ENCODE measurements at places on chromosomes 16 and 17.

DNA sequence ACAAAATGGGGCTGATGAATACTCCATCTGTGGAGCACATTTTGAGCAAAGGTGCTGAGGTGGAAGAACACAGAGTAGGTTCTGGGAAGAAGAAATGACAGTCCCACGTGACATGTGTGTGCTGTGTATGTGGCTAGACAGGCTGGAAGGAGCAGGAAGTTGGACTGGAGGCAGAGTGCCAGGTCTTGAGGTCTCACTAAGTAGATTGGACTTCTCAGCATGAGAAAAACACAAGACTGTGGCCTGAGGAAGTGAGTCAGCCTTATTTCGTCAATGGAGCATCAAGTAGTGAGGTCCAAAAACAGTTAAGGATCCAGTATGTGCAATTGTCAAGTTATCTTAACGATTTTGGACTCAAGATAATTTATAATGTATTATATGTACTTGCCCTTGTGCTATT lies 736.5 kb downstream of the KCNJ2 start:
- DNase-seq, result no peak

GRCh38 chr17:80504686-80505413 lies 28.4 kb upstream of the NPTX1 start:
- no peak for DNase-seq

DNA sequence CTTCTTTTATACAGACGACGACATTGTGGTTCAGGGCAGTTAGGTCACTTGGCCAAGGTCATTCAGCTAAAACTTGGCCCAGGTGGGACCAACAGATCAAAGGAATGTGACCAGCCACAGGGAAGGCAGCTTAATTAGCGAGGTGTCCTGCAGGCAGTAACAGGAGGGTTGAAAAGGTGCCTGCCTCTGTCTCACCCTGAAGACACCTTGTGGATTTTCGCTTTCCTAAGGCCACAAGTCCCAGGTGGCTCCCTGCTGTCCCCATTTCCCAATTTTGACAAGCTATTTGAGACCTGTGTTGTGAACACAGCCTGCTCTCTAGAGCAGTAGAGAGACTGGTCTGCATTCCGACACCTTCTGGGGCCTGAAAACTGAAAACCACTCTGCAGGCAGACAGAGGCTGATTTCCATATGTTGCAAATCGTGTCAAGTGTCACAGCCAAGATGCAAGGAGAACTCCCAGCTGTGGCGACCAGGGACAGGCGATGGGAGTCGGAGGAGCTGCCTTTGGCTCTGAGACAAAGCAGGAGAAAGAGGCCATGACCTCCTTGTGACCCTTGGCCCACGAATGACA lies 593.1 kb upstream of the CDH5 start:
- DNase-seq, result no peak

GRCh38 chr16:3564130-3564888 lies 12.9 kb downstream of the NLRC3 start:
- DNase-seq, result no peak

GRCh38 chr17:10729334-10730193 lies at the start of gene TMEM220:
TSS of gene TMEM220 (minus strand) at chr17:10730023. CDS start at chr17:10729851, 172 bp downstream.
- DNase-seq, result no peak

GRCh38 chr16:50303041-50303604 lies 36.8 kb downstream of the ADCY7 start:
- no peak for DNase-seq

DNA sequence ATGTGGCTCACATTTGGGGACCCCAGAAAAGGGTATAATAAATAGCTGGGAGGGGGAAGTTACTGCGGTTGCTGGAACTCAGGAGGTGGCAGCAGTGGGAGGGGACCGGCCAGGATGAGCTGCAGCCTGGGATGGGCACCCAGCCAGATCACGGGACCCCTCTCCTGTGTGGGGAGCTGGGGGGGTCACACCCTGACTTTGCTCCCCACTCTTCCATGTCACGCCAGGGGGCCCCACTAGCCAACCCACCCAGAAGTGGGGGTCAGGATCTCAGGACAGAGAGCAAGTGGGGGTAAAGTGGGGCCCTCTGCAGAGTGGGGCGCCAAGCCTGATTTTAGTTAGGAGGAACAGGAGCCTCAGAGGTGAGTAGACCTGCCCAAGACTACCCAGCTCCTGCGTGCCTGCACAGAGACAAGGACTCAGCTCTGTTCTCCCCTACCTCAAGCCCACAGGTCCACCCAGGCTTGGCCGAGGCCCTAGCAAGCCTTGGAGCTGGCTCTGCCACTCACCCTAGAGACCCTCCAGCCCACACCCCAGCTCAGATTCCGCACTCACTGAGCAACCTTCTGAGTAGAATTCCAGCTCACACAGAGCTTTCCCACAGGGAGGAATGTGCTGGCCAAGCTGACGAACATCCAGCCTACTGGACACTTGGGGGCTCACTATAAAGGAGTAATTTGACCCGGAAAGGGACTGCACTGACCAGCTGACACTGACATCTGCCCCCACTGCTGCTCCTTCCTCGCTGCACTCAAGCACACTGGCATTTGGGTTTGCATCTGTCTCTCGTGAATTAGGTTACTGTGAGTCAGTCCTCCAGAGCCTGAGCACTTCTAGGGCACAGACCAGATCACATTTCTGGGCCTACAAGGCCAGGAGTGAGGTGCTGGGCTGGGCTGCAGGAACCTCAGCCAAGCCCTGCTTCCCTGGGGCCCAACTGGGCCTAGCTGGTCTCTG lies 310.1 kb downstream of the C16orf95 start:
- no peak for DNase-seq

- DNase-seq, result no peak
Observed at GRCh38 chr16:2436110-2436509, 6.9 kb downstream of the CCNF start.

GRCh38 chr17:692116-692515 lies 22.5 kb downstream of the VPS53 start:
- no peak for DNase-seq

DNA sequence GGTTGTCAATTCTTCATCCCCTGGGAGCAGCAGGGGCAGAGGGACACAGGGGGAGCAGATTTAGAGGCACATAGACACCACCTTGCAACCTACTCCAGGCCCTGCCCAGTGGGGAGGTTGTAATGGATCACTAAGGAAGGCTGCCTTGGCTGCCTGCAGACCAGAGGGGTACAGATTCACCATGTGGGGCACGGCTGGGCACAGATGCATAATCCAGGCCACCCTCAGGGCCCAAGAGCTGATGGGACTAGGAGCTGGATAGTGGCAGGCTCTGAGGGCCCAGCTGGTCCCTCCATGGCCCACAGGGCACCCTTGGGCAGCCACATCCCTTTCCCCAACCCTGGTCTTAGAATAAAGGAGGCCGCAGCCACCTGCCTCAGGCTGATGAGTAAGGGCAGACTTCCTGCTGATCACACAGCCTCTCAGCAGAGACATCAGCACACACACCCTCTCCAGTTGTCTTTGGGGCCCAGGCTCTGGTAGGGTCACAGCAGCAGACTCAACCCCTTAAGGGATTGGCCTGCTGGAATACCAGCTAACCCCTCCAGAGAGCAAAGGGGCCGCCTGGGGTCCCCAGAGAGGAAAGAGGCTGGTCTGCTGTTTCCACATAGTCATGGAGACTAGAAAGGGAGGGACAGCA lies 224.9 kb downstream of the GSG1L start:
- no peak for DNase-seq

GRCh38 chr17:79146562-79146961 lies 71.9 kb downstream of the ENGASE start:
- DNase-seq, result no peak

GRCh38 chr17:9676820-9677310 lies 31.5 kb downstream of the USP43 start:
- no peak for DNase-seq

DNA sequence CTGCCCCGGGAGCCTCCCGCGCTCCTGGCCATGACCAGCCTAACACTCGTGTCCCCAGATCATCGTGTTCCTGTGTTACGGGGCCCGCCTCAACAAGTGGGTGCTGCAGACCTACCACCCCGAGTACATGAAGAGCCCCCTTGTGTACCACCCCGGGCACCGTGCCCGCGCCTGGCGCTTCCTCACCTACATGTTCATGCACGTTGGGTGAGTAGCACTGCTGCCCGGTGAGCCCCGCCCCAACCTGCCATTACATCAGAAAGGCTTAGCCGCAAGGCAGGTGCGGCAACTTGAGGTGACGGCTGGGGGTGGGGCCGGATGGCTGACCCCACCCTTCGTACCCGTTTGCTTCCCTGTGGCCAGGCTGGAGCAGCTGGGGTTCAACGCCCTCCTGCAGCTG lies 1.4 kb downstream of the RHBDL1 start:
- DNase-seq, result no peak

DNA sequence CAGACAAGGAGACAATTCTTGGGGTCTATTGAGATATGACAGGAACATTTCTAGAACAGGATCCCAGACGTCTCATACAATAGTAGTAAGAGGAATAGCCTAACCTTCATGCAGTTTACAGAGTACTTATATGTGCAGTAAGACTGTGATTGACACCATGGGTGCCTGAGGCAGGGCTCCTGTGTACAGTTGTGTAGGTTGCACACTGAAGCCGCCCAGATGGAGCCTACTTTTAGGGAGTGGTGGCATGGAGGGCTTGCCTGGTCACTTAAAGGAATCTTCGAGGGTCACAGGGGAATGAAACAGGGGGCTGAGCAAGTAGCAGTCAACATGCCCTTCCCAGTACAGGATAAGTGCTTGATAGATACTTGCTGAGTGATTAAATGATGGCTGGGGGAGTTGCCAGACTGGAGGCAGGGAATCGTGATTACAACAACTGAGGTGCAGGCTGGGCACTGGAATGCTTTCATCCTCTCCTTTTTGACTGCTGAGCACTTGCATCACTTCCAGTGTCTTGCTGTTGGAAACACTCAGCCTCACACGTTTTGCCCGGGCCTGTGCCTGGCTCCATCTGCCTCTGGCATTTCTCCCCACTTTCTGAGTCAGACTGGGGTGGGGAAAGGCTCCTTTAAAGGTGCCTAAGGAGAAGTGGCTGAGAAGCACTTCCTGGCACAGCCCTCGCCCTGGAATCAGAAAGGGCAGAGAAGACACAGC lies 71.0 kb downstream of the COPRS start:
- no peak for DNase-seq

DNA sequence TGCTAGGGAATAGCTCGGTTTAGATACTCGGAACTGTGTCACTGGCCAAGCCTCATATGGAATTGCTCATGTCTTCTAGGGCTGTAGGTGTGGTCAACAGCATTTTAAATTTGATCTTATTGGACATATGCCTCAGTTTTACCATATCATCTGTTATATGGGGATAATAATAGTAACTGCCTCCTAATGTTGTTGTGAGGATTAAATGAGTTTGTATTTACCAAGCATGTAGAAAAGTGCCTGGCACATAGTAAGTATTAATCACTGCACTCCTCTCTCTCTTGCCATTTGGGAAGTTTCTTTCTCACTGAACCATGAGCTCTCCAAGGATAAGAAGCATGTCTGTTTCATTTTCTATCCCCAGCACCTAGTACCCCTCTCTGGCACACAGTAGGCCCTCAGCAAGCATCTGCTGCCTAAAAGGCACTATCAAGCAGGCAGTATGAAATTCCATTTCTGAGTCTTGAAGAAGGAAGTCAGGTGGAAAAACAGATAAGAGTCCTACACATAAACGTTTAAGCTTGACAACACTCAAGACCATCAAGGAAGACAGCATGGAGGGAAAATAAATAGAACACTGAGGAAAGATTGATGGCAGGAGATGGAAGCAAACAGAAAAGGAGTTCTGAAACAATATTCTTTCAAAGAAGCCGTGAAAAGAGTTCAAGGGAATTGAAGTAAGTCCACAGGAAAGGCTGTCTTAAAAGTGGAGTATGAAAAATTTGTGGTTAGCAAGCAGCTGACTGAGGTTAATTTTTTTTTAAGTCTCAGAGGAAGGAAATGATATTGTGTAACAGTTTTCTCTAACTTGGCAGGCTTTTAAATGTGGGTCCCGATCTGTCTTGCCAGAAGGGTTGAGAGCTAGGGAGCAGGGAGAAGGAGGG lies 2.2 kb upstream of the ATP6V0A1 start:
- DNase-seq, result no peak

DNA sequence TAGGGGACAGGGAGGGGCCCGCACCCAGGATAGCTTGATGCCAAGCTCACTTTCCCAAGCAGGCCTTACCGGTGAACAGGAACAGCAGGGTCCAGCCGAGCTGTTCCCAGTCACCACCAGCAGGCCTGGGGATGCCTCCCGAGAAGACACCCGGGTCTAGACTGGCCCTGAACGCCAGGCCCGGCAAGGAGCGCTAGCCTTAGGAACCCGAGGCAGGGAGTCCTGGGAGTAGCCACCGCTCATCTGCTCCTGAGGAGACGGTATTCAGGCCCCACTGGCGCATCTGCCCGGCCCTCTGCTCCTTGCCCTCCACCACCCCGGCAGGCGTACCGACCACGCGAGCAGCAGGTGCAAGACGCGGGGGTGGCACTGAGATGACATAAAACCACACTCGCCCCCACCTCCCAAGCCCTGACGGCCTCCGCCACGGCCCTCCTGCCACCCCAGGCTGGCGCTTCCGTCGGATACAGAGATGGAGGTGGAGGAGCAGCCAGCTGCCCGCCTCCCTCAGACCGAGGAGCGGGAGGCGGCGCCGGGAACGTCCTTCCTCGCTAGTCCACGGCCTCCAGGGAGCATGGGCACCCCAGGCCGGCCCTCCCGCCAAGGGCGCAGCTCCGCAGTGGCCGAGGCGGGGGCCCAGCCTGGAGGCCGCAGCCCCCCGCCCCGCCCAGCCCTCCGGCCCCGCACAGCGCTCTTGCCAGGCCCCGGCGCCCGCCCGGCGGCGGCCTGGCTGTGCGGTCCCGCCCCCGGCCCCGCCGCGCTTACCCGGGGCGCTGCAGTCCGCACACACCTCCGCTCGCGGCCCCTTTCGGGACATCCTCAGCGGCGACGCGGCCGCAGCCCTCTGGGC lies 661 bp downstream of the GIT1 start:
- DNase-seq, result peak; percentile 58

- no peak for DNase-seq
Observed at GRCh38 chr17:15892244-15892643, 52.7 kb upstream of the ADORA2B start.

GRCh38 chr16:56708525-56709442 lies 21.1 kb upstream of the NUP93 start:
- DNase-seq, result no peak

GRCh38 chr16:20303012-20303411 lies 24.3 kb downstream of the GP2 start:
- no peak for DNase-seq

DNA sequence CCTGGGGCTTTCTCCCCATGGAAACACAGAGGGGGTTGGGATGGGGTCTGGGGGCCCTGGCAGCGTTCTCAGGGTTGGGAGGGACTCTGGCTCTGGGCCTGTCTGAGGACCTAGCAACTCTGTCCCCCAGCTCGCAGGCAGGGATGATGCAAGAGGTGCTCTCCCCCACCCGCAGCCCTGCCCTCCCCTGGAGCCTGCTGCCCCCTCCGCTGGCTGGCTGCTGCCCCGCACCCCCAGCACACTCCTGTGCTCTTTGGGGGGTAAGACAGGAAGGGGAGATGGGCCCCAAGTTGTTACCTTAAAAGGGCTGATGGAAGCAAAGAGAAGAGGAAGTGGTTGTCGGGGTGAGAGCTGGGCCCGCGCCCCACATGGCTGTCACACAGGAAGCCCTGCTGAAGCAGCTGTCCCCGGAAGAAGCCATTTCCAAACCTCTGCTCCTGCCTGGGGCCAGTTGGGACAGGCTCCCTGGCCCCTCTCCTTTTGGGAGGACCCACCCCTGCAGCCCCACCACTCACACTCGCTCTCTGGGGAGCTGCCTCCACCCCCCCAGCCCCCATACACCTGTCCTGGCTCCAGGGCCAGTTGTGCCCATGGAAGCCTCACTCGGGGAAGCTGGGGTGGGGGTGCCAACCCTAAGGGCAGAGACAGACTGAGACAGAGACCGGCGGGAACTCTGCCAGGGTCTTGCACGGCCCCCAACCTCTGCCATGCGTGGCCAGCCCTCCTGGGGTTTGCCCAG lies 2.5 kb downstream of the CORO1A start:
- DNase-seq, result no peak
